NCI-H446 (cell line): ENCODE measurements at places on chromosomes 1 and 21.

GRCh38 chr1:29498126-29499103, 262.1 kb downstream of the PTPRU start:
- DNase-seq: no peak

DNA sequence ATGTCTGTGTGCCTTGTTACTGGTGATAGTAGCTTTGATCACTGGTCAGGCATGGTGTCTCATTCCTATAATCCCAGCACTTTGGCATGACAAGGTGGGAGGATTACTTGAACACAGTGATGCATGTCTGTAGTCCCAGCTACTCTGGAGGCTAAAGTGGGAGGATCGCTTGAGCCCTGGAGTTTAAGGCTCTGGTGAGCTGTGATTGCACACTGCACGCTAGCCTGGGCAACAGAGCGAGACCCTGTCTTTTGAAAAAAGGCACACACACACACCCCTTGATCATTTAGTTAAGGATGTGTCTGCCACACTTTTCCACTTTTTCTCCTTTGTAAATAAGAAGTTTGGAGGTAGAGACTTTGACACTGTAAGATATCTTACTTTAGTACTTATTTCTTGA, 15.1 kb downstream of the MIGA1 start:
- DNase-seq: no peak

GRCh38 chr1:153627715-153628626, at the start of gene S100A1:
Gene S100A1, plus strand, starts transcription at chr1:153628434. Its CDS starts 2,088 bp downstream, at chr1:153630522.
- no peak for DNase-seq

- no peak for DNase-seq
These were observed 18.2 kb downstream of the ZNF362 start for GRCh38 chr1:33274446-33274845.

- DNase-seq: no peak
These were observed 174.6 kb downstream of the PLA2G4A start for GRCh38 chr1:187003353-187003752.

- peak; percentile 28 for DNase-seq
These were observed 114.5 kb downstream of the HIVEP3 start for GRCh38 chr1:41804176-41804575.

DNA sequence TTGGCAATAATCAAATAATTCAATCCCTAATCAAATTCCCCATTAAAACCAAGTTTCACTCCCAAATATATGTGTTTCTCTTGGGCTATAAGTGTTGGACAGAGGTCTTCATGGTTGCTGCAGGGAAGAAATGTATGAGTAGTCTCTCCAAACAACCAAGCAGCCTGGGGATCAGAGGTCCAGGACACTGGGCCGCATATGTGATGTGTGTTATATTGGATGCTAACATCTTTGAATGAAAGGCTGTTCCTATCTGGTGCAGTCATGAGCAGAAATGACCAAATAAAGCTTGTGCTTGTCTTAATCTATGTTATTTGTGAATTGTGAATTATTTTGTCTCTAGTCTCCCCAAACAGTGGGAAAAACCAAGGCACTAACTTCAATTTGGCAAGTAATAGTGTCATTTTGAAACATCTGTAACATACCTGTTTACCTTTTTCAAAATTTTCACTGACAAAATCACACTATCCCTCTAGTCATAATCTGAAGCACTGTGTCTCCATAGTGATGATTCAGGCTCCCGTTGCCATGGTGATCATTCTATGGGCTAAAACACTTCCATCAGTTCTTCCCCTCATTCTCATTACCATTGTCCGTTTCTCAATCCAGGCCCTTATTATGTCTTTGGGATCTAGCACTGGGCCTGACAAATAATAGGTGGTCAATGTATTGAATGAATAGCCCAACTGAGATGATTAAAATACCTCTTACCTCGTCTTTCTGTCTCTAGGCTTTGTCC, 12.5 kb upstream of the TADA1 start:
- DNase-seq: no peak

DNA sequence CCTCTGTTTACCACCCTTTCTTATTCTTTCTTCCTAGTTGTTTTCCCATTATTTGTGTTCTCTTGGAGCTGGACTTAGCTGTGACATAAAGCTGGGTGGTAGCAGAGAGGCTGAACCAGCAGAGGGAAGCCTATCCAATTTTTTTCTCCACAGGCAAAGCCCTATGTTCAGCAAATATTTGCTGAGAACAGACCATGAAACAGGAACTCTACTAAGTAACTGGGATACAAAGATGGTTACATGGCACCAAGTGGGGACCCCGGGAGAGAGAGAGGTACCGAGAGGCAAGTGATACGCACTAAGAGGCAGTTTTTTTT, 6.6 kb downstream of the CFAP141 start:
- no peak for DNase-seq

- no peak for DNase-seq
These were observed 236.2 kb downstream of the NFIA start for GRCh38 chr1:61318319-61319125.

- no peak for DNase-seq
These were observed 3.5 kb upstream of the VASH2 start for GRCh38 chr1:212946872-212947271.

- DNase-seq: no peak
These were observed 54.7 kb upstream of the ABCG1 start for GRCh38 chr21:42164064-42164789.

DNA sequence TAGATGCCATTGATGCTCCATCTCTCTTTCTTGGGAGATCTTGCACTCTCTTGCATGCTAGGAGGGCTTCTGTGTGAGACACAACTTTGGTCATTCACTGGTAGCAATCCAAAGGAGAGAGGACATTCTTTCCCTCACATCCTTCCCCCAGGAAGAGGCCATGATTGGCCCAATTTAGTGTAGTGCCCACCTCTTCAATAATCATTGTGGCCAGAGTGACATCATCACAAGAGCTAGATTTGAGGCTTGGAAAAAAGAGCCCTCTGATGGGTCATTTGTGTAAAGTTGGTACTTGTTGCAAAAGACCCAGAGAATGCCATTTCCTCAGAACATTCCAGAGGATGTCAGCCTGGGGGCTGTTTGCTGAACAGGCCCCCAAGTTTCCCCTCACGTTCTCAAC, 30.2 kb downstream of the S100A6 start:
- DNase-seq: no peak

GRCh38 chr1:176462674-176463378, at the start of gene PAPPA2:
Gene PAPPA2, plus strand, starts transcription at chr1:176463175. Its CDS starts 93,148 bp downstream, at chr1:176556323.
- no peak for DNase-seq
